ENCODE measurements at places on chromosomes 4 and X. TPM values are rescaled to one million over a fixed set of nuclear protein-coding genes. Genes with fewer than 3 reads are reported as not detected.

Gene GPC3
- 471 TPM for polyA plus RNA-seq

Gene C4orf51
- polyA plus RNA-seq: not detected

- DNase-seq: peak; percentile 46
These were observed 11.7 kb downstream of the RPL9 start for GRCh38 chr4:39446842-39447573.

- no peak for DNase-seq
These were observed 3.6 kb upstream of the TDO2 start for GRCh38 chr4:155899891-155900290.

DNA sequence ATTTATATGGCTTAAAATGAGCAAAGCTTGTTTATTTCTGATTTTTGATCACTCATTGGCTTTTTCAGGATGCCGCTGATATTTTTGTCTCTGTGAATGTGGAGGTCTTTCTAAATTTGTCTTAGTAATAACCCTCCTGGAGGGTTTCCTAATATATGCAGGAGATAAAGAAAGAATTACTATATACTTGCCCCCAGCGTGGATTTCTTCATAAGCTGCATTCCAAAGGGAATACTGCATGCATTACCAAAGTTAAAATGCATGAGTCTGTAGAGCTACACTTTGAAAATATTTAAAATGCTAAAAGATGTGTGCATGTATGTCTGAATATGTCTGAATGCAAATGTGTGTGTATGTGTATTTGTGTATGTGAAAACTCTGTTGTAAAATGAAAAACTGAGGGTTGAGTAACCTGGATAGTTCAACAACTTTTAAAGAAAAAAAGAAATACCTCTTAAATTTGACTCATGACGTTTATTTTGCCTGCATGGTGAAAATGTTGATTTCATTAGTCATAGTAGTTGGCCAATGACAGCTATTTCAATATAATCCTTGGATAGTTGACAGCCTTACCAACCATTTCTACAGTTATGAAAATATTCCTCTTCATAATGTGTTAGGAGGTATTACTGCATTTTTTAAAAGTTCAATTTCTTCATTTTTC is 113.2 kb upstream of the ZNF827 start:
- DNase-seq: no peak

- DNase-seq: no peak
These were observed 37.3 kb downstream of the ARHGAP6 start for GRCh38 chrX:11628399-11628798.

DNA sequence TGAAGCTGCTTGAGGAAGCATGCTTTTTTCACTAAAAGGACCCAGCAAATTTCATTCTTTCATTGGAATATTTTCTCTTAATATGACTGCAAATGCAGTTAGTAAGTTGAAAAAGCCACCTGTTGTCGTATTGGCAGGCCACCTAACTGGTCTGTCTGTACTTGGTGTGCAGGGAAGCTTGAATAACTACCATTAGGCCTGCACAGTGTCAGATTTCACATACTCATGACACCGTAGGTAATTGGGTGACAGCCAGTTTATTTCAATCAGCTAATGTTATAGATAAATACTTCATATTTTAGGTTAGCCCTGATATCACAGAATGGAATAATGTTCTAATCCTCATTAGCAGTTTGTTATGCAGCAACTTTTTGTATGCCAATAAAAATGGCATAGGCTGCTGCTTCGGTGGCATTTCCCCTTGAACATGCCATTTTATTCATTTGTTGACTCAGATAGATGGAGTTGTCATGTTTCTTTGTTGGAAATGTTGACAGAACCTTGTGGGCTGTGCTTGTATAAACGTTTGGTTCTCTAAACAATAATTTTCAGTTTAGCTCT is 173.7 kb downstream of the RPA4 start:
- no peak for DNase-seq

DNA sequence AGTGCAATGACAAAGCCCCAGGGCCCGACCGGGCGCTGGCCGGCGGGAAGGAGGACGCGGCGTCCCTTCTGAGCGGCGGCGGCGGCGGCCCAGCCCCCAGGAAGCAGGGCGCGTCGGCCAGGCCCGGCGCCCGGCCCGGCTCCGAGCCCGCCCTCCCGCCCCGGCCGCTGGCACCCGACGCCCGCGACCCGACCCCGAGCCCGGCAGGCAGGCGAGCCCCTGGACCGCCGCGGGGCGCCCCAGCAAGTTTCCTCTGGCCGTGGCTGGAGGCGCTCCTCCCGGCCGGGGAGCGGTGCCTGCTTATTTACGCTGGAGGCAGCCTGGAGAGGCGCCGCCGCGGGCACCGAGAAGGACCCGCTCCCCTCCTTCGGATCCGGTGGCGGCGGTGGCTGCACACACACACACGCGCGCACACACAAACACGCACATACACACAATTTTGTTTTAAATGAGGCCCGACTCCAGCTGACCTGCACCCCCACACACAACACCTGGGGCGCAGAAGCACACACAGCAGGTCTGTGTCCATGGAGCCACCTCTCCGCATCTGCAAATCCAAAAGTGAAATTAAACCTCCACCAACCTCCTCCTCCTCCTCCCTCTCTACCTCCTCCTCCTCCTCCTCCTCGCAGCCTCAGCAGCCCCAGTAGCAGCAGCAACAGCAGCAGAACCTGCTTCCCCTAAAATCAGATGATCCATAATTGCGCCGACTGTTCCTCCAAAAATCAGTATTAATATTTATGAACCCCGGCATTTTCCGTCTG is 669 bp downstream of the IRF2 start:
- peak; percentile 50 for DNase-seq

Gene MTHFD2L
- 15.6 TPM for polyA plus RNA-seq

DNA sequence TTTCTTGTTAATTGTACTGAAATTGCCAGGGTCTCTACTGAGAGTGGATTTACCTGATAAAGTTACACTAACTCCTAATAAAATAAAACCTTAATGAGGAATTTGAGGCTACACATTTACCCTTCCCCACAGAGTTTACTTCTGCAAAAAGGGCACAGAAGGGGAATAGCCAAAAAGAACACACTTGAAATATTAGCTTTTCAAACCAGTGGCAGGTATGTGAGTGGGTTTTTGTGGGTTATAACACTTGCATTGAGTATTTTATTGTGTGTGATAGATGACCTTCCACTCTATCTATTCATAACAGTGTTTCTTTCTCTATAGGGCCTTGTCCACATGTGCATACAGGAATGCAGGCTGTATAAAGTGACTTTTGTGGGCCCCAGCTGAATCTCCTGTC is 5.0 kb upstream of the GPR174 start:
- no peak for DNase-seq

- no peak for DNase-seq
These were observed 557 bp downstream of the PIGG start for GRCh38 chr4:499567-499966.

DNA sequence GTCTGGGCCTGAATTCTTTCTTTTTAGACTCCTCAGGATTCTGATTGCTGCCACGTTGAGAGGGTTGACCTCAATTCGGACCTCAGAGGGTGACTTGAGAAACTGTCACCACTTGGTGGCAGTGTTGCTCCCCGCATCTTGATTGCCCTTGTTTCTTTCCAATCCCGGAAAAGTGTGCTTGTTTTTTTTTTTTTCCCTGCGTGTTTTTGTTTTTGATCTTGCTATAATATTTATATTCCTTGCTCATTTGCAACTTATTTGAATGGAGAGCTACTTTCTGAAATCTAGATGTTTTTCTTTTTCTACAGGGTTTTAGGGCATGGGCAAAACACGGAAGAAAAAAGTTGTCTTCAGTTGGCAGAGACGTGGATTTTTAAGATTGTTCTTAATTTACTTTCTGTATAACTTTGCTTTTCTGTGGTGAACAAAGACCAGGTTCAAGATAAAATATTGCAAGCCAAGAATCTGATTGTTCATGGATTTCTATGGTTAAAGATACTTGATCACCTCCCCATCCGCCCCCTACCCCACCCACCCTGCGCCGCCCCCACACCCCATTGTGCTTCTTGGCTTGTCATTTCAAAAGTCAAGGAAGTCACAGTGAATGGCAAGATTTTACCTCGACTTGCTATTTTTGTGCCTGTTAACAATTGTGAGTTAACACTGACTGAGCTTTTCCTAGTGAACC is 102.0 kb downstream of the PTTG2 start:
- peak; percentile 93 for DNase-seq

- DNase-seq: no peak
These were observed 55.4 kb downstream of the C4orf51 start for GRCh38 chr4:145735347-145735675.

Gene SERTM2
- 0.86 TPM for polyA plus RNA-seq

Gene NIPAL1
- 7.9 TPM for polyA plus RNA-seq

Measured in muscle of arm (tissue), 14 donors.